ENCODE measurements at places on chromosomes 11 and 22.

DNA sequence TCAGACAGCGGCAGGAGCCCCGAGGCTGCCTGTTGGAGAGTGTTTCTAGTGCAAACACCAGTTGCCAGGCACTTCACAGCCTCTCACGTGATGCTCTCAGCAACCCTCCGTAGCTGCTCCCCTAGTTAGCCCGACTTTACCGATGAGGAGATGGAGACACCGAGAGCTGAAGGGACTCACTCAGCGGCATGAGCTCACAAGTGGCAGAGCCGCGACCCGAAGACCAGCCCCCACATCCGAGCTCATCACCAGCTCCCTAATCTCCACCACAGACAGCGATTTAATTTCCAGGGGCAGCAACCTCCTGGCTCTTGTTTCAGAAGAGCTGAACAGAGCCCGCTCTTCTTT, 28.7 kb upstream of the RTL6 start:
- DNase-seq = no peak

- peak; percentile 96 for DNase-seq
Measured at GRCh38 chr11:33531743-33532181, 168.9 kb downstream of the C11orf91 start.

GRCh38 chr11:3245071-3245470, 12.9 kb upstream of the MRGPRE start:
- DNase-seq = no peak

DNA sequence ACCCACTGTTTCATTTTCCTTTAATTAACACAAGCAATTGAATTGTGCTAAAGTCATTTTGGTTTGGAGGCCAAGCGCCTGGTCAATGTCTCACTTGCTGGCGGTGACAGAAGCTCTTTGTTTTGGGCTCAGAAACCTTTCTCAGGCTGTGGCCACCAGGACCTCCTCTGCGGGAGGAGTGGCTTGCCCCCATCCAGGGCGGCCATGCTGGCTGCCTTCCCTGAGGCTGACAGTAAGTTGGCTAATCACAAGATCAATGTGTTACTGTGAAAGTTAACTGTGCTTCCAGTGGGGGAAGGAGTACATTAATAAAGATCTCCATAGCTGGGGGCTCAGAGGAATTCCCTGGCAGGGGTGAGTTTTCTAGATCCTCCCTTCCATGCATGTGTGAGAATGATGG, 1074.5 kb downstream of the NTM start:
- no peak for DNase-seq

DNA sequence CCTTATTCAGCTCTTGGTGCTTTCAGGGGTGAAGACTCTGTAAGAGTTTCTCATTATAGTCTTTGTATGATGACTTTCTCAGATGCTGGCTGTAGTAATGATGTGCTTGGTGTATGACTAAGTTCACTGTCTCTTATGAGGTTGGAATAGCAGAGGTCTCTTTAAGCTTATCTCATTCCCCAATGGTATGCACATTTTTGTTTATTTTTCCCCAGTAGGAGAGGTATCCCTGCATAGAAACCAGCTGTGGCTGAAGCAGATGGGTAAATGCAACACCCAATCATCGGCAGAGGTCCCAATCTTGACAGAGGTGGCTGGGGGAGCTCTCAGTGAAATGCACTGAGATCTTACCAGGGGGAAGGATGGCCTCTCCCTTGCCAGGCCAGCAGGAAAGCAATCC, 34.6 kb downstream of the BBOX1 start:
- DNase-seq = no peak

GRCh38 chr11:17401316-17401715, 12.9 kb upstream of the KCNJ11 start:
- DNase-seq = no peak

DNA sequence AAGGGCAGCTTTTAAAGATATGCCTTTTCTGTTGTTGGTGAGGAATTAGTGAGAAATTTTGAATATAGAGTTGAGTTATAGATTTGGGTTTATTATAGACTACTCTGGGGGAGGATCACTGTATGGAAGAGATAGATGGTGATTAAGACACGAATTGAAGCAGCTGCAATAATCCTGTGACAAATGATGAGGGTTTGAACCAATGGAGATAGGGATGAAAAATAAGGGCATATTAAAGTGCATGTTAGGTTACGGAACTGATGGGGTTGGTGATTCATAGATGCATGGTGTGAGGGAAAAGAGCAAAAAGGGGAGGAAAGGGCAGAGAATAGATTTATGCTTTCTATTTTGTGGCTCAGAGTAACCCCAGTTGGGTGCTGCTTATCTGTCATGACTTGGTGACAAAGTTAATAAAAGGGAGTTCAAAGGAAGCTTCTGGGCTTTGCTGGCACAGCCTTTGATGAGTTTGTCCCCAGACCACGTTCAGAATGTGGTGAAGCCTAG, 11.8 kb downstream of the C11orf87 start:
- DNase-seq = no peak

GRCh38 chr22:47092896-47093311, 330.5 kb downstream of the TBC1D22A start:
- no peak for DNase-seq

GRCh38 chr11:83818349-83818748, 532.2 kb upstream of the CCDC90B start:
- no peak for DNase-seq

- DNase-seq = no peak
Measured at GRCh38 chr11:15800111-15800800, 556.1 kb downstream of the SOX6 start.

GRCh38 chr11:86740628-86741483, 59.5 kb upstream of the PRSS23 start:
- DNase-seq = peak; percentile 88

DNA sequence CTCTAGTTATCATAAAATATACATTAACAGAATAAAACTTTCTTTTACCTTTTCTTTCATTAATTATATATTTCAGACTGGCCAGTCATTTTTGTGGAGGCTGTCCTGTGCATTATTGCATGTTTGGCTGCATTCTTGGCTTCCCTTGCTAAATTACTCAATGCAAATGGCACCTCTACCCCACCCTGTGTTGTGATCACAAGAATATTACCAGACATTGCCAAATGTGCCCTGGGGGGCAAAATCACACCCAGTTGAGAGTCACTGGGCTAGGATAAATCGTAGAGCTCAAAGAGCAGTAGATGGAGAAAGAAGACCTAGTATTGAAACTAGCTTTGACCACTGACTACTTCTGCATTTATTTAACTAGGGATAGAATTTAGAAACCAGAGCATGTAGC, 1257.8 kb upstream of the TENM4 start:
- no peak for DNase-seq

GRCh38 chr11:104695065-104695463, 203.2 kb downstream of the CASP12 start:
- no peak for DNase-seq

DNA sequence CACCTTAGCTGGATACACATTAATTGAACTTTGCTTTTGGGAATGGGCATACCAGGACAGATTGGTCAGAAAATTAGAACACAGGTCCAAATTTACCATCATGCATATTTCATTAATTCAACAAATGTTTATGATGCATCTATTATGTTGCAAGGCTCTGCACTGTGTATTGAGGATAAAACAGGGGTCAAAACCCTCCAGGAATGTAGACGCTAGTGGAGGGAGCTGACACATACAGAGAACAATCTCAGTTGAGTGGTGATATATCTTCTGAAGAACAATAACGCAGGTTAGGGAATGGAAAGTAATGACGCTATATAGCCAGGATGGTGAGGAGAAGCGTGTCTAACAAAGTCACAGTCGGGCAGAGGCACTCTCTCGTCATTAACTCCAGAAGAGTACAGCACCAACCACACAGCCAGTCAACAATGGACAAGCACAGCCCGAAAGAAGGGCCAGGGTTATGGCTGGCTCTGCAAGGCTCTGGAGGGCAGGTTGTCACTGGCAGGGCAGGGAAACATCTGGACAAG, 3.8 kb downstream of the FLI1 start:
- DNase-seq = no peak

- no peak for DNase-seq
Measured at GRCh38 chr11:116976941-116977570, 121.2 kb downstream of the SIK3 start.

DNA sequence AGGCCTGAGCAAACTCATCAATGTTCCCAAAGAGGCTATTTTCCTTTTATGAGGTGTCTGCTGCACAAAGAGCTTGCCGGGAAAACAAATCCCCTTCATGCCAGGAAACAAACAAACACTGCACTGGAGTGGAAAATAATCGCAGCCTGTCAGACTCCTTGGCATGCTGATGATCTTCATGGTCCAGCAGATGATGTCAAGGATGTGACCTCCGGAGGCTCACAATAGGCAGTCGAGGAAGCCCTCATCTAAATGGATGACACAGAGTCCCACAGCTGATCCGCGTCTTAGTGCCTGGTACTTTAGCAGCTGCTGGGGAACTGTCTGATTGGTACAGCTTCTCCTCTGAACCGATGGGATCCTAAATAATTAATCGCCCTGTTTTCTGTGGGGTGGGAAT, 187.6 kb downstream of the TENM4 start:
- no peak for DNase-seq

DNA sequence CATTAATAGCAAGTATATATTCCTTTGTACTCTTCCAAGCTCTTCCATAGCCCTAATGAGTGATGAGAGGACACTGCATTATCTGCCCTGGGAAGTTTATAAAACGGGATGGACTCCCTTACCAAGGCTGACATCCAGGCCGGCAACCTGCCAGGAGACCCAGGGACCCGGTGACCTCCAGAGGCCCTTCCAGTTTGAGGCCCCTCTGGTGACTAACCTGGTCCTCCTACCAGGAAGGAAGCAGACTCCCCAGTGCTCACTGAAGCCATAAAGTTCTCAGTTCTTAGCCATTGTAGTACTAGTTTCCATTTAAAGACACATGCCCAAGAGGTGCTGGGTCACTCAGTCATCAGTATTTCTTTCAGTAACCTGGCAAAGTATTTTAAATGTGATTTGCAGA, 345.4 kb downstream of the TENM4 start:
- no peak for DNase-seq

DNA sequence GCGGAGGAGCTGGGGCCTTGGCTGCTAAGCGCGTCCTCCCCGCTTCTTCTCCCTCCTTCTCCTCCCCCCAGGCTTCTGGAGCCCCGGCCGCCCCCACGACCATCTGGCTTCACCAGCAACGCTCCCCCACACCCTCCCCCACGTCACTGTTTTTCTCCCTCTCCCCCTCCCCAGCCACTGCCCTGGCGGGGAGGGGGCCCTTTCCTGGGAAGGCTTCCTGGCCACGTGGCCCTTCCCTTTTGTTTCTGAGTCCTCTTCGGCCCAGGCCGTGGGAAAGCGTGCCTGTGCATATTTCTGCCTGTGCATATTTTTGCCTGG, 27.7 kb downstream of the RTN4R start:
- DNase-seq = no peak

- DNase-seq = no peak
Measured at GRCh38 chr11:19559746-19560145, 152.9 kb upstream of the NAV2 start.

DNA sequence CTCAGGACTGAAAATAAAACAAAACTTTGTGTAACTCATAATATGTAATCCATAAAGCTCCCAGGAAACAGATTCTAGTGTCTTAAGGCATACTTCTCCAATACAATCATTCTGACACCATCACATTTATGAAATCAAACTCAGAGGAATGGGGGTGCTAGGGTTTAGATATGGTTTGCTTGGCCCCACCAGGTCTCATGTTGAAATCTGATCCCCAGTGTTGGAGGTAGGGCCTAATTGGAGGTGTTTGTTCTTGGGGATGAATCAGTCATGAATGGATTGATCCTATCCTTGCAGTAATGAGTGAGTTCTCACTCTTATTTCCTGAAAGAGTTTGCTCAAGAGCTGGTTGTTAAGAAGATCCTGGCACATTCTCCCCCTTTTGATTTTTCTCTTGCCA, 380.9 kb downstream of the ETS1 start:
- DNase-seq = no peak

- no peak for DNase-seq
Measured at GRCh38 chr11:62141111-62142042, 17.6 kb downstream of the INCENP start.

DNA sequence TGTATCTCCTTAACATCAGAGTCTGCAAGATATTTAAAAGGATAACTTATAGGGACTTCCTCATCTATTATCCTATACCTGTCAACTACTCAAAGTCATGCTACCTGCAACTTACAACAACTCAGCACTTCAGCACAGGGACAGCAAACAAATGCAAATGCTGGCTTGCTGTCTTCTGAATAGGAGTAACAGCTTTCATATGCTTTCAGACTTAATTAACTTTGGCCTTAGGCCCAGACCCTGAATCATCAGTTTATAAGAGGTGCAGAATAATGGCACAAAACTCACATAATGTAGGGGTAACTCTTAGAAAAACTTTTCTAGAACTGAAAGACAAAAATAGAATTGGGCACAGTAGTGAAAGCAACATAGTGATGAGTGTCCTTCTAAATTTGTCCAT, 953.4 kb downstream of the DLG2 start:
- peak; percentile 17 for DNase-seq

- DNase-seq = no peak
Measured at GRCh38 chr22:44954149-44954548, 55.7 kb downstream of the PHF21B start.

- no peak for DNase-seq
Measured at GRCh38 chr11:11512502-11512901, 109.3 kb downstream of the GALNT18 start.

DNA sequence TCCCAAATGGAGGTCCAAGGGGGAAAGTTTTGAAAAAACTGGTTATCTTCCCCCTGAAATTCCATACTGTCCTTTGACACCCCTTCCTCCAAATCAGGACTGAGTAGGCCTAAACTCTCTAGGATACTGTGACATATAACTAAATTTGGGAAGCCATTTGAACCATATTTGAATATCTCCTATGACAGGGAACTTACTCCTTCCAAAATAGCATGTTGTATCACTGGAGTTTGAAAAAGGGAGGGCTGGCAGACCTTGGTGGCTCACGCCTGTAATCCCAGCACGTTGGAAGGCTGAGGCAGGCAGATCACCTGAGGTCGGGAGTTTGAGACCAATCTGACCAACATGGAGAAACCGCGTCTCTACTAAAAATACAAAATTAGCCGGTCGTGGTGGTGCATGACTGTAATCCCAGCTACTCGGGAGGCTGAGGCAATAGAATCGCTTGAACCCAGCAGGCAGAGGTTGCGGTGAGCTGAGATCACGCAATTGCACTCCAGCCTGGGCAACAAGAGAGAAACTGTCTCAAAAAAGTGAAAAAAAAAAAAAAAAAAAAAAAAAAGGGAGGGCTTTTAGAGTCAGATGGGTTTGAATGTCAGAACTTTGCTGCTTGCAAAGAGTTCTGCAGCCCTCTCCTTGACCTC, 42.4 kb downstream of the PIK3C2A start:
- DNase-seq = no peak

DNA sequence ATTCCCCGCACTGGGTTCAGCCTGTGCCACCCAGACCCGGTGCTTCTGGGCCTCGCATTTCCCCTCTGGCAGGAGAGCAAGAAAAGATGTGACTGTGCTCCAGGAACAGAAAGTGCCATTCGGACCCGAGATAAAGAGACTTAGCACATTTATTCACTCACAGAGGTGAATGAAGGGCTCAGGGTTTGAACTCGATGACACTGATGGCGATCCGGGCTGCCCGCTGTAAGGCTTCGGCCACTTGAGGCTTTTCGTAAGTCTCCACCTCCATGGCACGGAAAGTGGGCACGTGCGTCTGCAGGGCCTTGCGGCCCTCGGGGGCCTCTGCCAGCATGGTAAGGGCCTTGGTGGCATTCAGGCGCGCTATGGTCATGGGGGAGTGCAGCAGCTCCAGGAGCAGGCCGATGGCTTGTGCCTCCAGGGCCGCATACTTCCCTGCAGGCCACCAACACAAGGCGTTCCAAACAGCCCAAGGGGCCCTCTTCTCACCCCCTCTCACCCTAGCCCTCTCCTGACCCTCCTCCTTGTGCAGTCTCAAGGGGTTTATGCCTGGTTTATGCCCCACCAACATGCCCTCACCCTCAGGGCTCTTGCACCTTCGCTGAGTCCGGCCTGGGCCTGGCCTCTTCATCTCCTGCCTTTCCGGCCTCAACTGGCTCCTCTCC, 10.9 kb upstream of the GNAZ start:
- no peak for DNase-seq

Data from GM04504 (cell line).